ENCODE measurements at places on chromosomes 11 and 22.
A peak's percentile ranks its signal among the peaks of the same experiment; 100 is the strongest.

DNA sequence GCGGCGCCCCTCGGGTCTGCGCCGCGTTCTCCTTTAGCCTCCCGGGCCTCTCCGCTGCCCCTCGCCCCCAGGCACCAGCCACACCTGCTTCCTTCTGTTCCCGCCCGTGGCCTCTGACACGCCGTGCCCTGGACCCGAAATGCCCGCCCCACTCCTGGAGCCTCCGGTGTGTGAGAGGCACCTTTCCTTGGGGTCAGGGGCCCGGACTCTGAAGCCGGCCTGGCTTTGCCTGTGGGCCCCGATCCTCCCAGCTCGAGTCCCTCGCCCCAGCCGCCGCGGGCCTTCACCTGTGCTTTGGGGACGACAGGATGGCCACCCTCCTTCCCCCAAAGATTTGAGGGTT lies 661 bp upstream of the CDPF1 start:
- DNase-seq = no peak

DNA sequence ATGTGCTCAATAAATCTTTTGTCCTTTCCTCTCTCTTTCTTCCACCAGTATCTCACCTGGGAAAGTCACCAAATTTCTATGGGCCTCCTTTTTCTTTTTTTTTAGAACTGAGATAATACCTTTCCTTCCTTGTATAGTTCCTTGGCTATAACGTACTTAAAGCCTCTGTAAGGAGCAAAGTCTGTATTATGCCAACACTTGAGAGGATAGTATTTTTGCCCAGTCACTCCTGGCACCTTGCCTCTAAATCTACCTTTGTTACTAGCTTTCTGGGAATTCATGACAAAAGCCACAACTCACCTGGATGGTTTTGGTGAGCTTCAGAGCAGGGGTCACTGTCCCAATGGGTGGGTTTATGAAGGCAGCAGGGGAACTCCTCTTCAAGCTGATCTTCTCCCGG lies 12.2 kb downstream of the POLDIP3 start:
- DNase-seq = no peak

GRCh38 chr11:130650456-130651030 lies 202.1 kb downstream of the ADAMTS15 start:
- DNase-seq = no peak

DNA sequence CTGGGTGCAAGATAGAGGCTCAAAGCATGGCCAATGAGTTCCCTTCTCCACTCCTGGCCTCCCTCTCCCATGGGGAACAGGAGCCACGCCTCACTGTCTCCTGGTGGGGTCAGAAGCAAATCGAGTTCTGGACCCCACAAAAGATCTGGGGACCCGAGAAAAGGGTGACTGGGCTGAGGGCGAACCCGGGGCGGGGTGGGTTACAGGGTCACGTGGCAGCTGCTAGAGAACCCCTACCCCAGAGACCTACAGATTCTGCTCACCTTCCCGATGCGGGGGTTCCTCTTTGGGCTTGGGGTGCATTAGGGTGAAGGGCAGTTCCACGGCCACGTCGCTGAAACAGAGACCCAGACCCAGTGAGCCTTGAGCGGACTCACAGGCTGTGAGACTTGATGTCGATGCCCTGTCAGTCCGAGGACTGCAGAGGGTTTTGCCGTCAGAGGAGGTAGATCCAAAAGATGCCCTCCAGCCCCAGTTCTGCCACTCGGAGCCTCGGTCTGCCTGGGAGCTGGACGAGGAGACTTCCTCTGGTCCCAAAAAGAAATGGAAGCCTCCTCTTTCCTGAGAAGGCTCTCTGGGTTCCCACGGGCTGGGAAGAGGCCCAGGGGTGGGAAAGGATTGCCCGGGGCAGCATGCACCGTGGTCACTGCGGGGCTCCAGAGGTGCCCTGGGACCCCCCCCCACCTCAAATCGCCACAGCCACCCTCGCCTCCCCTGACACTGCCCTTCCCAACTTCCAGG lies 28.2 kb downstream of the TPBGL start:
- no peak for DNase-seq

- DNase-seq = no peak
Observed at GRCh38 chr22:39365492-39365780, 15.6 kb downstream of the SYNGR1 start.

GRCh38 chr22:48823941-48824340 lies 1003.7 kb downstream of the BRD1 start:
- no peak for DNase-seq

GRCh38 chr11:115606498-115607220 lies 102.4 kb upstream of the CADM1 start:
- no peak for DNase-seq

DNA sequence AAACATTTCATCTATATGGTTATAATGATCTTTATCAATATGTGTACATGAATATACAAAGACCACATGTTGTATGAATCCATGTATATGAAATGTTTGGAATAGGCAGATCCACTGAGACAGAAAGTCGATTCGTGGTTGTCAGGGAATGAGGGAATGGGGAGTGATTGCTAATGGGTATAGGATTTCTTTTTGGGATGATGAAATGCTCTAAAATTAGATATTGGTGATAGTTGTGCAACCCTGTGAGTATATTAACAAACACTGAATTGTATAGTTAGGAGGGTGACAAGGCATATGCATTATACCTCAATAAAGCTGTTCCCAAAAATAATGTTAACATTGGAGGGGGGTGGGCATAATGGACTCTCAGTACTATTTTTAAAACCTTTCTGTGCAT lies 5.0 kb upstream of the PTPMT1 start:
- DNase-seq = no peak

DNA sequence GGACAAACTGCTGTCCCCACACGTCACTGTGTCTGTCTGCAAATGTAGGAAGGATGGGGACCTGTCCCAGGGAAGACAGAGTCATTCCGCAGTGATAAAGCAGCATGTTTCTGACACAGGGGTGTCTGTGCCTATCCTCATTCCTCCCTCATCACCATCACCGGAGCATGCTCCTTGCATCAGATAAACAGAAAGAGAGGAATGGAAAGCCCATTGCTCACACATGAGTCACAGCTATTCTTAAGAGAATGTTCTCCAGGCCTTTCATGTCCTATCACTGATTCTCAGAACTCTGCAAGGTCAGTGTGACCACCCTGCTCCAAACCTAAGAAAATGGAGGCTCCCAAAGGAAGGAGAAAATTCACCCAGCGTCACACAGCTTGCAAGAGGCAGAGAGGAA lies 38.9 kb downstream of the ZNF195 start:
- DNase-seq = no peak

- DNase-seq = peak; percentile 30
Observed at GRCh38 chr11:46972343-46972742, 35.8 kb downstream of the CSTPP1 start.

DNA sequence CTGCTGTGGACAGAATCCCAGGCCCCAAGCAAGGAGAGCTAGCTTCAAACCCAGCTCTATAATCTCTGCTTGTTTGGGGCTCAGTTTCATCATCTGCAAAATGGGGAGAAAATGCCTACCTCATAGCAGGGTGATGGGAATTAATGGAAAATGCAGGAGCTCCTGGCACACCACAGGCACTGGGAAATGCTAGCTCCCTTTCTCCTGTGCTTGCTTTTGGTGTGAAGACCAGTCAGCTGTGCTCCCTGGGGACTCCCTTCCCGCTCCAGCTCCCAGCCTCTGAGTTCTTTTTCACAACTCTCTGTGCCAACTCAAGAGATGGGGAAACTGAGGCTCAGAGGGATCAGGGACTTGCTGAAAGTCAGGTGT lies 8.2 kb upstream of the SERPINH1 start:
- DNase-seq = no peak

GRCh38 chr11:86955361-86956120 lies at the start of gene FZD4:
Gene FZD4, minus strand, starts transcription at chr11:86955395. Its CDS starts 310 bp downstream, at chr11:86955085.
- peak; percentile 78 for DNase-seq

DNA sequence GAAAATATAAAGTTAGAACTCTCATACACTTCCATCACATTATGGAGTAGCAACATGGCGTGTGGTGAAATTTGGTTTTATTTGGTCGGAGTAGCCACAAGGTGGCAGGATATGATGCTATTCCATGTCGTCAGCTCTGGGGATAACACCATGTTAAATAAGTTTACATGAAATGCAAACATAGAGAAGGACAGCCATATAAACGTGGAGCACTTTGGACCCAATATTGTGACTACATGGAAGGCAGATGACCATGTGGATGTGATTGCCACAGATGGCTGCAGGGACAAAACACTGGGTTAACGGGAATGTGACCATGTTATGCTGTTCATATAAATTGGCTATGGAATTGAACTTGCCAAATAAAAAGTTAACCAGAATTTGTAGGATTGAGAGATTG lies 21.0 kb downstream of the OR5M11 start:
- no peak for DNase-seq

DNA sequence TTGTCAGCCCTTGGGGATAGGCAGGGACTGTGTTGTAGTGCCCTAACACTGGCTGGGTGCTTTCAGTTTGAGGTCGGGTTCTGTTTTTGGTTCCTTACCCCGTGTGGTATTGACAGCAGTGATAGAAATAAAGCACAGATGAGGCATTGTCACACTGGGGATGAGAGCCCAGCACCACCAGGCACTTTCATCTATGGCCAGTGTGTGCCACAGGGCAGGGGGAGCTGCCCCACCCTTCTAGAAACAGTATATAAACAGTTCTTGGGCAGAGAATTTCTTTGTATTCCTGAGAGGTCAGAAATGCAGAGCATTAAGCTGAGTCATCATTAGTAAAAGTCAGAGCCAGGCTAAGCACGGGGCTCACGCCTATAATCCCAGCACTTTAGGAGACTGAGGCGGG lies 23.1 kb upstream of the CDC42EP2 start:
- DNase-seq = peak; percentile 74

DNA sequence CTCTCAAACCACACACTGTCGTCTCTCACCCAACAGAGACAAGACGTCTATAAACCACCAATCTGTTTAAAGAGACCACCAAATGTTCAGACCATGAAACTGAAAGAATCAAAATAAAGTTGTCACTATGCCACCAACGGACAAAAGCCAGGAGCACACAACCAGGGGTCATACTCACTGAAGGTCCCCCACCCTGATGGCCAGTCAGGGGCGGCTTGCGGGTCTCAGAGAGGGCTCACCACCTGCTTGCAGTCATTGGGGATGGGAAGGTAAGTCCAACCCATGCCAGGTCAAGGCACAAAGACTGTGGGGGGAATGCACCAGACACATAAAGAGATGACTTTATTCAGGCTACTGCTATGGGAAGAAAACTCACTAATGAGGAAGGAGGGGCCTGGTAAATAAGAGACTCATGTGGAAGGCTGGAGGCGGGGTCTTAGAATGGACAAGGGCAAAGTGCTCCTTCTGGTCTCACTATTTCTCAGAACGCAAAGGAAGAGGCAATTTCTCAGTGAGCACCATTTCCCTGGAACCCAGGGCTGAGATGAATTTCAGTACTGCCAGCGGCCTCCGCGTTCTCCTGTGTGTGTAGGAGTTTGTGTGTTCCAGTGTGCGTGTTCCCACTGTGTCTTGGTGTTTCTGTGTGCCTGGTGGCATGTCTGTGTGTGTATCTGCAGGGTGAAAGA lies 17.3 kb downstream of the SCARF2 start:
- no peak for DNase-seq

DNA sequence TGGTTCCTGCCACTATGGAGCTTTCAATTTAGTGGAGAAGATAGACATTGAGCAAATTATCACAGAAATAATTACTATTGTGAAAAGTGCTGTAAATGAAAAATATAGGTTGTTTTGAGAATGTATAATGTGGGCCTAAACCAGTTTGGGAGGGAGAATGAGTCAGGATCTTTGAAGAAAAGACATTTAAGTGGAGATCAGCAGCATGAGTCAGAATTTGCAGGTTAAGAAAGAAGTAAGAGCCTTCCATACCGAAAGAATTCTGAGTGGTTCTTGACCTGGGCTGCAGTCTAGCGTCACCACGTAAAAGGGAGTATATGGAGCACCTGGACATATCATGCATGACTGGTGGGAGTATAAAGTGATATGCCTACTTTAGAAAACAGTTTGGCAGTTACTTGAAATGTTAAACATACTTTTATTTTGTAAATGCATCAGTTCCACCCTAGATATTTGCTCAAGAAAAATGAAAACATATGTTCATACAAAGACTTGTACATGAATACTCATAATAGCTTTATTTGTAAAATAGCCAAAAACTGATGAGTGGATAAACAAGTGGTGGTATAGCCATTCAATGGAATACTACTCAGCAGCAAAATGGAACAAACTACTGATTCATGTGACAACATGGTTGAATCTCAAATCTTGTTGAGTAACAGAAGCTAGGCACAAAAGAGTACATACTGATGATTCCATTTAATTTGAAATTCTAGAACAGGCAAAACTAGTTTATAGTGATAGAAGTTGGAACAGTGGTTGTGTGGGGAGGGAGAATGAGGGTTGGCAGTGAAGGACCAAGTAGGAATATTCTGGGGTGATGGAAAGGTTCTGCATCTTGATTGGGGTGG lies 99.2 kb downstream of the STIM1 start:
- DNase-seq = no peak

DNA sequence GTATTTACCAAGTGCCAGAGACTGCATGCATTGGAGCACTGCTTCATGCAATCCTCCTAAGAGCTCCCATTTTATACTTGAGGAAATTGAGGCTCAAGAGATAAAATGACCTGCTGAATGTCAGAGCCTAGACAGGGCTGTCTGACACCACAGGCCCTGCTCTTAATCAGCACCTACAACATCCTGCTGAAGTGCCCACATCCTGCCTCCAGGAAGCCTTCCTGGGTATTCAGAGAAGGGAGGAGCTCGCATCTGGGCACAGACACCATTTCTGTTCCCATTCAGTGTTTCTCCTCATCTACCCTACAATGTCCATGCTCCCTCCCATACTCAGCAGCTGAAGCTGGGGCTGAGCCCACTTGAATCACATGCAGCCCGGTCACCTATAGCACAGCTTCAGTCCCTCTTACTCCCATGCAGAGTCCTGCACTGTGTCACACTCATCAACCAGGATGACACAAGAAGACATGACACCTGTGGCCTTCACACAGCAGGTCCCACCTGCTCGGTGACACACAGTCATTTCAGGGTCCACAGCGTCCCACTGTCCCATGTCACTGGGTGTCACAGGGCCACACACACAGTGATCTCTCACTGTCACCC lies 53.1 kb downstream of the PDE2A start:
- no peak for DNase-seq

DNA sequence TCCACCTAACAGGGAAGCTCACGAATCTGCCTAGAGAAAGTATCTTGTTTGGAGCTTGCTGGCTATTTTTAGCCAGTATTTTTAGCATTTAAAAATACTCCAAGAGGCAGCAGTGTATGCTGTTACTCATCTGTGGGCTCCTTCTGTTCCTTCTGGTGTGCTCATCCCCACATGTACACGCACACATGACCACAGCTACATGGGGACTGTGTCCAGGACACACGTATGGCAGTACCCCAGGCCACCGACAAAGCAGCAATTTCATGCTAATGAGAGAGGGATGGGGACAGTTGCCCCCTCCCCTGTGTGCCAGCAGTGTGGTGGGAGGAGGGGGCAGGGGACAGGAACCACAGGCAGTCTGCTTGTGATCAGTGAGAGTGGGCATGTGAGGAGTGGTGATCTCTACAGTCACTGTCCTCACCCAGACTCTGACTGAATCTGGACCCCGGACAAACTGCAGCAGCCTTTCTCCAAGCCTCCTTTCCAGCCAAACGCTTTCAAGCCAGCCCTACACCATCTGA lies 16.4 kb downstream of the USP2 start:
- DNase-seq = no peak
